ENCODE measurements at places on chromosomes 4 and X. TPM values are rescaled to one million over a fixed set of nuclear protein-coding genes. Genes with fewer than 3 reads are reported as not detected.

DNA sequence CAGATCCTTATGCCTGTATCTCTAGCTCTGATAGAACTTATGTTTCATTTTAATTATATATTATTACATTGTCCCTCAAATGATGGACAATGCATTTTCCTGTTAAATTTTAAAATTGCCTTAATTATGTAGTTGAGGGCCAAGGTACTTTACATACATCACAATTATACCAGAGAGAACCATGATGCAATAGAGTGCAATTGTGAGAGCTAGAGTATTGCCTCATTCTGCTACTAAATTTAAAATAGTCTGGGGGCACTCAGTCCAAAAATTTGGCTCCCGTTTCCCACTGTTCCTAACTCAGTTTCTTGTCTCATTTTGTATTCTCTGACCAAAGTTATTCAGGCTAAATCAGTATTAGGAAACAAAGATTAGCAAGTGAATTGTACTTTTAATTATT lies 378.5 kb upstream of the ZFP42 start:
- DNase-seq: no peak
- no peak overlapping the region for H3K27ac ChIP-seq
- no peak overlapping the region for H3K4me3 ChIP-seq
- no peaks in the 10 kb centered on the region for H3K36me3 ChIP-seq

Gene ADH6
- total RNA-seq: not detected

DNA sequence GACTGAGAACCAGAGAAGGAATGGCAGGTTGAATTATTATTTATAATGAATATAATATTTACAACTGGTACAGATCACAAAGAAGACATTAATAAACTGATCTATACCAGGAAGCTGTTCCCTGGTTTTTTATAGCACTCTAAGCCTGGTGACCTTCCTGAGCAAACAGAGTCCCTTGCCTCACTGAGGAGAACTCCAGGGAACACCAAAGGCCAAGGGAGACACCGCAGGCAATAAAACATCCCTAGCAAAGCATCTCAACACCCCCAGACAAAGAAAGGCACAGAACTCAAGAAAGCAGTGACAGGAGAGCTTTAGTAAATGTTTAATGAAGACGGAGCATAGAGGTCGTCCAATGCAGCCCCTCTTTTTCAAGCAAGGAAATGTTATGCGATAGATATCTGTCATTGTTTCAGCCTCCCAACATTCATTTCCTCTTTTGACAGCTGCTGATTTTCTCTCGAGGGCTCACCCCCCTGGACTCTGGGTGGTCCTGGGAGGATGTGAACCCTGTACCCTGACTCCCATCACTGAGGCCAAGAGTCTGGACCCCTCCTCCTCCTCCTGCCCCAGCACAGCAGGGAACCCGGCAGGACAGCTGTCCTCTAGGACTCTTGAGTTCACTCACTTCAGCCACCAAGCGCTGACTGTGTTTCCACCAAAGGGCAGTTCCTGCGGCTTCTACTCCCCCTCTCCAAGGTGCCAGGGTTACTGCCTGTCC lies 342.5 kb upstream of the GATB start:
- H3K4me1 ChIP-seq: peaks cover 3% of the 10 kb centered on the region
- H3K27me3 ChIP-seq: no peaks in the 10 kb centered on the region
- DNase-seq: no peak
- no peak overlapping the region for H3K27ac ChIP-seq
- H3K4me3 ChIP-seq: no peak overlapping the region

Gene CT45A3
- total RNA-seq: not detected

GRCh38 chr4:86156531-86156930 lies 203.3 kb downstream of the MAPK10 start:
- H3K36me3 ChIP-seq: no peaks in the 10 kb centered on the region
- H3K4me3 ChIP-seq: no peak overlapping the region
- no peak overlapping the region for H3K27ac ChIP-seq
- H3K4me1 ChIP-seq: no peaks in the 10 kb centered on the region
- no peaks in the 10 kb centered on the region for H3K27me3 ChIP-seq
- DNase-seq: no peak

- no peaks in the 10 kb centered on the region for H3K4me1 ChIP-seq
- no peak overlapping the region for H3K27ac ChIP-seq
- no peak overlapping the region for H3K4me3 ChIP-seq
- H3K36me3 ChIP-seq: no peaks in the 10 kb centered on the region
- no peak for DNase-seq
Measured at GRCh38 chr4:108512615-108513505, 107.5 kb upstream of the RPL34 start.

GRCh38 chrX:127782904-127783303 lies 269.3 kb downstream of the ACTRT1 start:
- no peak overlapping the region for H3K27ac ChIP-seq
- H3K4me1 ChIP-seq: no peaks in the 10 kb centered on the region
- no peaks in the 10 kb centered on the region for H3K36me3 ChIP-seq

GRCh38 chrX:112056476-112056875 lies 26.1 kb downstream of the TRPC5 start:
- no peak for DNase-seq
- peaks cover 5% of the 10 kb centered on the region for H3K27me3 ChIP-seq
- H3K36me3 ChIP-seq: no peaks in the 10 kb centered on the region
- H3K4me1 ChIP-seq: no peaks in the 10 kb centered on the region
- H3K4me3 ChIP-seq: no peak overlapping the region
- H3K27ac ChIP-seq: no peak overlapping the region

Gene CLNK
- total RNA-seq: not detected

Gene SHROOM3
- total RNA-seq: 0.64 TPM

Gene AMBN
- not detected for total RNA-seq

DNA sequence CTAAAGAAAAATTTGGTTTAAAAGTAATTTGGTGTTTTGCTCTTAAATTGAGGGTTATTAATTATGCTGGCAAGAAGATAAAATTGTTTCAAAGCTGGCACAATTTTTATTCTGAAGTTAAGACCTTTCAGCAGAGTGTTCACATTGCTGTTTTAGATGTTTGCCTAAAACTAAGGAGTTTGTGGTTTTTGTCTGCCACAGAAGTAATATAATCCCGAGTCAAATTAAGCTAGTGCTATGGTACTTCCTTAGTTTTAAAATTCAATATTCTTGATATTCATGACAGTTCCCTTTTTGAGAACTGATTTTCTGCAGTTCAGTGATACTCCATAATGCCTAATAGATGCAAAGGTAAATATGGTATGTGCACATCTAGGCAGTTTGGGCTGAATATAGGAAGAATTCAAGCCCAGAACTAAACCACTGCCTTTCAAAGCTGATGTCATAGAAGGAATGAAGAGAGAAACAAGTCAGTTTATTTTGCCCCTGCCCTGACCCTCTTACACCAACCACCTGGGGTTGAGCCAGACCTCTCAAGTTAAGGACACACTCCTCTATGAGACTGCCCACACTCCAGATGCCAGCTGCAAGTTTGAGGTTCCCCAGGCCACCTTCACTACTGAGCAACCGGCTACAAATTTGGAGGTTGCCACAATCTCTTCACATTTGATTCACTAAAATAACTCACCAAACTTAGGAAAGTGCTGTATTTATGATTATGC lies 32.1 kb upstream of the VEGFC start:
- H3K27me3 ChIP-seq: no peaks in the 10 kb centered on the region
- DNase-seq: no peak
- no peak overlapping the region for H3K27ac ChIP-seq
- H3K4me3 ChIP-seq: no peak overlapping the region
- H3K4me1 ChIP-seq: no peaks in the 10 kb centered on the region

DNA sequence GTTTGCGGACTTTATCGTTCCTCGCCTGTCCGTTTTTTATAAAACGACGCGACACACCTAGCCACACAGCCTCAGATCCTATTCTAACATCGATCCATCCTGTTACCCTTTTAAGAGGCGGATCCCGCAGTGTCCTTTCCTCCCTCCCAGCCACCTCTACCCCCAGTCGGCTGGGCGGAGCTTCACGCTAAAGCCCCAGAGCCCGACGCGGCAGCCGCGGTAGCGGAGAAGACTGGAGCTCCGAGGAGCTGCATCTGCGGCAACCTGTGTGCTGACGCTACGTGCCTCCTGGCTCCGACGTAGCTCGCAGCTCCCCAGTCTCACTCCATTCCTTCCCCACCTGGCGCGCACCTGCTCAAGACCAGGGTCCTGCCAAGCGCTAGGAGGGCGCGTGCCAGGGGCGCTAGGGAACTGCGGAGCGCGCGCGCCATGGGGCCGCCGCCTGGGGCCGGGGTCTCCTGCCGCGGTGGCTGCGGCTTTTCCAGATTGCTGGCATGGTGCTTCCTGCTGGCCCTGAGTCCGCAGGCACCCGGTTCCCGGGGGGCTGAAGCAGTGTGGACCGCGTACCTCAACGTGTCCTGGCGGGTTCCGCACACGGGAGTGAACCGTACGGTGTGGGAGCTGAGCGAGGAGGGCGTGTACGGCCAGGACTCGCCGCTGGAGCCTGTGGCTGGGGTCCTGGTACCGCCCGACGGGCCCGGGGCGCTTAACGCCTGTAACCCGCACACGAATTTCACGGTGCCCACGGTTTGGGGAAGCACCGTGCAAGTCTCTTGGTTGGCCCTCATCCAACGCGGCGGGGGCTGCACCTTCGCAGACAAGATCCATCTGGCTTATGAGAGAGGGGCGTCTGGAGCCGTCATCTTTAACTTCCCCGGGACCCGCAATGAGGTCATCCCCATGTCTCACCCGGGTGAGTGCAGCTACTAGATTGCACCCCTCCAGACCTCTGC lies at the start of gene RNF128:
Gene RNF128, plus strand, starts transcription at position 217 of the 953 bp plus-strand sequence. Its CDS starts 213 bp downstream, at position 430.
- DNase-seq: peak; percentile 9
- H3K27ac ChIP-seq: peak within 1 kb of the TSS; percentile 92
- peaks cover 8% of the 10 kb centered on the region for H3K27me3 ChIP-seq
- H3K36me3 ChIP-seq: no peaks in the 10 kb centered on the region

DNA sequence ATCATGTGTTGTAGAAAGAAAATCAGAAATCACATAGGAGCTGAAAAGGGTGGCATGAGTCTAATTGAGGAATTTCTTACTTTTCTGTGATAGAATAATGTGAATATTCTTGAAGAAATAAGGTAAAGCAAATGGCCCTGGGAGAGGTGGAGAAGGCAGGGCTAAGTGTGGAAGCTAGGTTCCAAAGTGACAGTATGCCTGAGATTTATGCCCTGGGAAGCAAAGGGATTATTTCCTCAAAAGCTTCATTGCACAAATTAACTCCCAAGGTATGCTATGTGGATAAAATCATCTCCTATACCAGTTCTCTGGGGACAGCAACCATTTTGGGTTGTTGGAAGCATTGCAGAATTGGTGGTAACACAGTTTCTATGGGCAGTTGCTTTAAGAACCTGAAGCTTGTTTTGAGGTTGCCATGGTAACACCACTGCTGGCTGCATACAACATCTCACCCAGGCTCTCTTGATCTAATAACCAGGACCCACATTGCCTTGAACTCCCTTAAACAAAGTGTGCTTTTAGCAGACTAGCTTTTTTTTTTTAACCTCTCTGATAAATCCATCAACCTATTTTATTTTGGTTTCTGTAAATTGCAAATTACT lies 21.0 kb downstream of the MAOA start:
- H3K27ac ChIP-seq: no peak overlapping the region
- DNase-seq: no peak
- no peak overlapping the region for H3K4me3 ChIP-seq
- no peaks in the 10 kb centered on the region for H3K4me1 ChIP-seq
- H3K27me3 ChIP-seq: no peaks in the 10 kb centered on the region

Gene ODAPH
- total RNA-seq: not detected

Gene IGFBP7
- total RNA-seq: 176 TPM

- no peak overlapping the region for H3K4me3 ChIP-seq
- no peaks in the 10 kb centered on the region for H3K27me3 ChIP-seq
- no peaks in the 10 kb centered on the region for H3K36me3 ChIP-seq
- no peaks in the 10 kb centered on the region for H3K4me1 ChIP-seq
- no peak overlapping the region for H3K27ac ChIP-seq
Measured at GRCh38 chr4:80336582-80336981, 1.1 kb downstream of the CFAP299 start.

GRCh38 chrX:80266979-80267378 lies 153.3 kb upstream of the TENT5D start:
- H3K36me3 ChIP-seq: no peaks in the 10 kb centered on the region
- no peak overlapping the region for H3K27ac ChIP-seq
- peaks cover 3% of the 10 kb centered on the region for H3K27me3 ChIP-seq
- H3K4me3 ChIP-seq: no peak overlapping the region
- no peaks in the 10 kb centered on the region for H3K4me1 ChIP-seq

Gene NAP1L5
- 2.5 TPM for total RNA-seq

DNA sequence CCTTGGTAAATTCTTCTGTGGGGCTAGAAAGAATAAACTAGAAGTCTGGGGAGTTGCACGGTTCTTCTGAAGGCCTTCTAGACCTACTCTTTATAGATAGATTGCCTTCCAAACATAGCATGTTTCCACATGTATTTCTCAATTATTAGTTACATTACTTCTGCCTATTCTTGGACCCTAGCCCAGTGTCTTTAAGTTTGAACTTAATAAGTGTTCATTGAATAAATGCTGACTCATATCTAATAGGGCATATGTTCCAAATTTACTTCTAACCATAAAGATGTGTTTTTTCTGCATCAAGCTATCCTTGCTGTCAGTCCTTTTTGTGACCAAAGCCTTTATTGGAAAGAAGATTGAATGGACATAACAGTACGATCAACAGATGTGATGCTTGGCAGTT lies 503.6 kb upstream of the ZFP42 start:
- no peaks in the 10 kb centered on the region for H3K4me1 ChIP-seq
- no peaks in the 10 kb centered on the region for H3K36me3 ChIP-seq
- H3K4me3 ChIP-seq: no peak overlapping the region
- no peak for DNase-seq

Gene DCHS2
- 0.07 TPM for total RNA-seq

DNA sequence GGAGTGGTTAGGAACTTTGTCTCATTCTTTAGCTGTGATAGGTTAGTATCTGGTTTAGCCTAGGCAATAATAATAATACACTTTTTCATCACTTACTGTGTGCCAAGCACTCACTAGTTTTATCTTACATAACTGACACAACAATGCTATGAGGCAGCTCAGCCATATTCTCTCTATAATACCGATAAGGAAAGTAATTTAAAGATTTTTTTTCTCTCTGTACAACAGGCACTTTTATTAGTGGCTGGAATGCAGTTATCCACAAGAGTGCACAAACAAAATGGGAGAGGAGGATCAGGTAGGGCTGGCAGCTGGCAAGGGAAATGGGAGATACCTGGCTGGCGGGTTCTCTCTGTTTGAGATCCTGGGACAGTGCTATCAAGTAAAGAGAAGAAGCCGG lies 7.6 kb downstream of the RELL1 start:
- DNase-seq: no peak
- no peaks in the 10 kb centered on the region for H3K27me3 ChIP-seq
- no peak overlapping the region for H3K27ac ChIP-seq
- H3K4me1 ChIP-seq: peaks cover 55% of the 10 kb centered on the region
- H3K4me3 ChIP-seq: no peak overlapping the region
- no peaks in the 10 kb centered on the region for H3K36me3 ChIP-seq

Gene GLRB
- 2.1 TPM for total RNA-seq

Gene GNRHR
- not detected for total RNA-seq

GRCh38 chr4:96675896-96676295 lies 836.0 kb downstream of the PDHA2 start:
- no peak overlapping the region for H3K4me3 ChIP-seq
- no peaks in the 10 kb centered on the region for H3K27me3 ChIP-seq
- H3K27ac ChIP-seq: no peak overlapping the region
